ENCODE measurements at places on chromosomes 2 and 18. TPM values are rescaled to one million over a fixed set of nuclear protein-coding genes. Genes with fewer than 3 reads are reported as not detected.

- no peaks in the 10 kb centered on the region for H3K27me3 ChIP-seq
- H3K4me3 ChIP-seq: no peak overlapping the region
- DNase-seq: no peak
- no peaks in the 10 kb centered on the region for H3K4me1 ChIP-seq
- H3K36me3 ChIP-seq: no peaks in the 10 kb centered on the region
Observed at GRCh38 chr2:225156853-225157451, 114.7 kb upstream of the DOCK10 start.

GRCh38 chr2:54429054-54429453, 27.1 kb upstream of the SPTBN1 start:
- H3K27ac ChIP-seq: no peak overlapping the region
- no peak for DNase-seq
- peaks cover 22% of the 10 kb centered on the region for H3K4me1 ChIP-seq
- H3K4me3 ChIP-seq: no peak overlapping the region

DNA sequence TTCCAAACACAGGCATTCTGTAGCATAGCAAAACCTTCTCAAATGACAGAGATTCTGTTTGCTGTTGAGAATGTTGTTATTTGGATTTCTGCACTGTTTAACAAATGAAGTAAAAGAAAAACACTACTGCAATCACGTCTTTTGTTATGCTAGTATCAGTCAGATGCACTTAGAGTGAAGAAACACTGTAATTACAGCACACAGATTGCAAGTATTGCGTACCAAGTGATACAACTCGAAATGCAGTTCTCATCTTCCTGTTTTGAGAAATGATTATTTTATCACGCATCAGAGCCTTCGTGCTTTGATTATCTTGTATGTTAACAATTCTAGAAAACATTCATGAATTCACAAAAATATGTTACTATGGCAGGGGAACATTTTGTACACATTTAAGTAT, 41.8 kb upstream of the KLF11 start:
- no peaks in the 10 kb centered on the region for H3K36me3 ChIP-seq
- no peak for DNase-seq
- H3K4me3 ChIP-seq: no peak overlapping the region
- H3K27me3 ChIP-seq: no peaks in the 10 kb centered on the region
- H3K4me1 ChIP-seq: no peaks in the 10 kb centered on the region

GRCh38 chr2:157625296-157625695, 3.4 kb downstream of the ACVR1C start:
- DNase-seq: no peak
- H3K27ac ChIP-seq: no peak overlapping the region
- no peak overlapping the region for H3K4me3 ChIP-seq
- H3K36me3 ChIP-seq: no peaks in the 10 kb centered on the region
- H3K4me1 ChIP-seq: peaks cover 1% of the 10 kb centered on the region
- no peaks in the 10 kb centered on the region for H3K27me3 ChIP-seq

DNA sequence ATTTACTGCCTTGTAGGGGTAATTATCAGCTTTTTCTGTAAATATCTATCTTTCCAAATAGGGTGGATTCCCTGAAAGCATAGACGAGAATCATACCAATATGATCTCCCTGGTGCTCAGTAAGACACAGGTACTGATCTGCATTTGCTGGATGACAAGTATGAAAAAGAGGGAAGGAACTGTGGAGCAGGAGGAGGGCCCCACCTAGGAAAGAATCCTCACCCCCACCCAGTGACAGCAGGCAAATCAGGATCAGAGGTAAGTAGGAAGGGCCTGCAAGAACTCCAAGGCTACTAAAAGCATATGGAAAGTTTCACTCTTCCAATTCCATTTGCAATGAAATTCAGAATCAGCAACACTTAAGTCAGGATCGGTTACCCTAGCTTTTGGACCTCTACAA, 42.3 kb downstream of the METTL8 start:
- no peaks in the 10 kb centered on the region for H3K27me3 ChIP-seq
- no peaks in the 10 kb centered on the region for H3K4me1 ChIP-seq
- DNase-seq: no peak
- no peak overlapping the region for H3K27ac ChIP-seq
- no peaks in the 10 kb centered on the region for H3K36me3 ChIP-seq

DNA sequence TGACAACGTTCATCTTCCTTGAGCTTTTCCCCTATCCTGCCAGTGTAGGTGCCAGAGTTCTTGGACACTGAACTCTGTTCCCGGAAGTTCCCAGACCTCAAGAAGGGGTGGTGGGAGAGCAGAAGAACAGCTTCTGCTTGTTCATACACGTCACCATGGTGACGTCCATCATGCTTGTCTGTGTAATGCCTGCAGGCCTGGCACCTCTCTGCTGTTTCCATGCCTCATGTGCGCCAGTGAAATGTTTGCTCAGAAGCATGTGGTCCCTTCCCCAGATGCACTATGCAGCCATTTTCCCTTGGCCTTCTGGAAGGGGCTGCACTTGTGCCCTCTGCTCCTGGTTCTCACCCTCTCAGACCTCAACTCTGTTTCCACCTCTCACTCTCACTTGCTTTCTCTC, 210.8 kb upstream of the NABP1 start:
- no peaks in the 10 kb centered on the region for H3K4me1 ChIP-seq
- no peaks in the 10 kb centered on the region for H3K27me3 ChIP-seq
- H3K27ac ChIP-seq: no peak overlapping the region

DNA sequence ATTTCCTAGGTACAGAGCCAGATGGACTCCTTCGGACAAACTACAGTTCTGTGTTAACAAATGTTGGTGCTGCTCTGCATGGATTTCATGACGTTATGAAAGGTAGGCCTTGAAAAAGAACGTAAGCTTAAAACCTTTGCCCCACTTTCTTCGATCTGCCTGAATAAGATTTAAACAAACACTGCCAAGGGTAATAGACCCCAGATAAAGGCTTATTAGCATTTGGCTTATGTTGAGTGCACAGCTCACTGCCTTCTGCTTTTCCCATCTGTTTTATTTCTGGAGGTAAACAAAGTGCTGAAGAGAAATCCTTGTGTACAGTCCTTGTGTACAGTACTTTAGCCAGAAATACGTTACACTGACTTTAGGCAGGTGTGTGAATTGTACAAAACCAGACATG, 50.0 kb upstream of the STON1 start:
- H3K36me3 ChIP-seq: no peaks in the 10 kb centered on the region
- no peak for DNase-seq
- H3K4me3 ChIP-seq: no peak overlapping the region

DNA sequence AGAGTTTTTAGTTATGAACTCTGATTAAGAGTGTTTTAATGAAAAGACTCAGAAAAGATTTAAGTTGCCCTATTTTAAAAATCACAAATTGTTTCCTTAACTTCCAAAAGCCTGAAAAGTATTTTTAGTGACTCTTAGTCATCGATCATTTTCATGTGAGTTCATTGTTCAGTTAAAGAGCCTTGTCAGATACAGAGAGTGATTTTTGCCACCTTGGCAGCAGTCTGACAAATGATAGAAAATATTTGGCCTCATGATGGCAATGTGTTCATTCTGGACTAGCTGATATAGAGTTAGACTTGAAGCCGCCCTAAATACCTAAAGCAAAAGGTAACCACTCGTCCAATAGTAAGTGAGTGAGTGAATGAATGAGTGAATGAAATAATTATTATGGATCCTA, 225.8 kb downstream of the CPS1 start:
- H3K27me3 ChIP-seq: no peaks in the 10 kb centered on the region
- DNase-seq: no peak
- H3K27ac ChIP-seq: no peak overlapping the region
- no peak overlapping the region for H3K4me3 ChIP-seq

DNA sequence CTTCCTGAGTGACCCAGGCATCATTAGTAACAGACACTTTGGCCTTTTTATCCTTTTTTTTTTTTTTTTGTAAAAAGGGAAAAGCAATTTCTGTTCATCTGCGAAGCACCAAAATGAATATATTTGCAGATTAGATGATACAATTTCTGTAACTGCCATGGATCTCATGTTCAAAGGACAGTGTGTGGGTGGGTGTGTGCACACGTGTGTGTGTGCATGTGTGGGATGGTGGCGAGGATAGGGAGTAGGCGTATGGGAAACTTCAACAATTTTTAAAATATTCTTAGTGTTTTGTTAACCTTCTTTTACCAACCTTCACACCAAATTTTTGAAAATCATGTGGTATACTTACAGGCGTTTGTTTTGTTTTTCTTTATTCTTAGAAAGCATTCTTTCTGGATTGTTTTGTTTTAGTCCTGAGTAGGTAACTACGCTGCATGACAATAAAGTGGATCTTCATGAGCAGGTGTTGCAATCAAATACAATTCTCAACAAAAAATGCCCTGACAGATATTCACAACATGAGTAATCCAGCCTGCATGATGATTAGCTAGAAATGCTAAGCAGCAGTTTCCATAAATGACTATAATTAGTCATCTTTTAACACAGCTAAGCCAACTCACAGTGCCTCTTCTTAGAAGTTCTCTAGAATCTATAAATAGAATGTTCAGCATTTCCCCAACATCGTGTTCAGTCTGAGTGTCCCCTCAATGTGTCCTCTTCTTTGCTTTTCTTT, 53.5 kb upstream of the RMDN2 start:
- H3K4me1 ChIP-seq: peaks cover 5% of the 10 kb centered on the region
- H3K4me3 ChIP-seq: no peak overlapping the region
- H3K36me3 ChIP-seq: no peaks in the 10 kb centered on the region
- no peaks in the 10 kb centered on the region for H3K27me3 ChIP-seq
- DNase-seq: no peak

DNA sequence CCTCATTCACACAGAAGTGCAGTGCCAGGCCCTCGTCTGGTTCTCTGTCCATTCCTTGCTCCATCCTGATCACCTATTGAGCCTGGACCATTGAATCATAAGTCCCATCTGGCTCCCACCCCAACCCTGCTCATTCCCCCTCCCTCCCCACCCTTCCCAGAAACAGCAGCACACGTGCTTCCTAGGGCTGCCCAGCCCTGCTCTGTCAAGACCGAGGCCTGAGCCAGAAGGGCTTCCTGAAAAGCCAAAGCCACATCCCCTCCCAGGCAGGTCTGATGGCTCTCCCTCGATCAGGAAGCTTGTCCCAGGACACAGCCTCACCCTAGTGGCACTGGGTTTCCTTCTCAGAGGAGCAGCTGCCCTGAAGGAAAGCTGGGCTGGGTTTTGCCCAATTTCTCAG, 79.8 kb upstream of the FZD7 start:
- no peak overlapping the region for H3K4me3 ChIP-seq
- no peak for DNase-seq
- no peak overlapping the region for H3K27ac ChIP-seq

- H3K27ac ChIP-seq: no peak overlapping the region
- peak; percentile 91 for DNase-seq
- no peaks in the 10 kb centered on the region for H3K36me3 ChIP-seq
- peak overlapping the region; percentile 22 for H3K4me3 ChIP-seq
- no peaks in the 10 kb centered on the region for H3K27me3 ChIP-seq
Observed at GRCh38 chr2:219530048-219530963, 13.3 kb downstream of the CHPF start.

GRCh38 chr2:128638341-128639119, 319.9 kb upstream of the HS6ST1 start:
- H3K27me3 ChIP-seq: no peaks in the 10 kb centered on the region
- no peaks in the 10 kb centered on the region for H3K4me1 ChIP-seq
- H3K4me3 ChIP-seq: no peak overlapping the region
- no peak overlapping the region for H3K27ac ChIP-seq

GRCh38 chr2:8552293-8552801, 129.5 kb upstream of the ID2 start:
- H3K36me3 ChIP-seq: no peaks in the 10 kb centered on the region
- H3K4me1 ChIP-seq: no peaks in the 10 kb centered on the region
- H3K4me3 ChIP-seq: no peak overlapping the region
- no peak for DNase-seq
- H3K27me3 ChIP-seq: no peaks in the 10 kb centered on the region

GRCh38 chr2:3774336-3774735, 71.0 kb downstream of the DCDC2C start:
- H3K4me1 ChIP-seq: no peaks in the 10 kb centered on the region
- no peak overlapping the region for H3K27ac ChIP-seq
- H3K36me3 ChIP-seq: no peaks in the 10 kb centered on the region
- H3K4me3 ChIP-seq: no peak overlapping the region
- no peak for DNase-seq

DNA sequence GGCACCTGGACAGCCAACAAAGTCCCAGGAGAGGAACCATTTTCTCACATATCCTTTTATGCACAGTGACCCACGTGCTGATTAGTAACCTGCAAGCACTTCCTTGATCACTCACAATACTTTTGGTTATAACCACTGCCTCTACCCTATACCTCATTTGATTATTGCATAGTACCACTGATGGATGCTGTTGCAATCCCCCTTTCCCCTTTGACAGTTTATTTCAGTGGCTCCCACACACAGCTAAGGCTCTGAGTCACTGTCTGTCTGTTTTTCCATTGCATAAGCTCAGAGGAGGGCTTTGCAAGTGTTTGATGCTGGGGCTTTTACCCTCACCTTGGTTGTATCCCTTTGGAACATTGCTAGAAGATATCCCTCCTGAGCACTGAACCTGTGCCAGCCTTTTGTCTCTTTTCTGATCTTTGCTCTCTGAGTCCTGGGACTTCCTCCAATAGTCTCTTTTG, 101.7 kb upstream of the RBBP8 start:
- DNase-seq: no peak
- H3K27me3 ChIP-seq: no peaks in the 10 kb centered on the region
- no peak overlapping the region for H3K4me3 ChIP-seq

- no peaks in the 10 kb centered on the region for H3K36me3 ChIP-seq
- no peak overlapping the region for H3K4me3 ChIP-seq
- DNase-seq: no peak
- no peaks in the 10 kb centered on the region for H3K27me3 ChIP-seq
- no peak overlapping the region for H3K27ac ChIP-seq
Observed at GRCh38 chr2:44459739-44460138, 98.0 kb downstream of the CAMKMT start.

DNA sequence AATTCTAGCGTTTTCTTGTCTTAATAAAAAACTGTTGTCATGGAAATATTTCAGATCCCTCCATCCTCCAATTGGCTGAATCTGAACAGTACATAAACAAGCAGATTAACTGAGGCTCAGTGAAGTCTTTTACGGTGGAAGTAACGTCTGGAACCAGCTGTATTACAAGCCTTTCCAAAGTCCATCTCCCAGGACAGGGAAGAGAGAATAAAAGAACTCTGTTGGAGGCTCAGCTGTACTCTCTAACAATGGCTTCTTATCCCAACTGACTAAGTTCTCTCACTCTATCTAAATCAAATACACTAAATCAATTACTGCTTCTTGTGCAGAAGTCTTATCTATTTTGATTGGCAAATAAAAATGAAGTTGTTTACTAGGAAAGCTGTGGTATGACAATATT, 19.9 kb upstream of the NEDD4L start:
- no peak overlapping the region for H3K27ac ChIP-seq
- H3K4me3 ChIP-seq: no peak overlapping the region
- DNase-seq: no peak

- no peaks in the 10 kb centered on the region for H3K4me1 ChIP-seq
- peak; percentile 85 for DNase-seq
- peak within 1 kb of the TSS; percentile 38 for H3K4me3 ChIP-seq
- no peaks in the 10 kb centered on the region for H3K27me3 ChIP-seq
Observed at GRCh38 chr2:166494140-166494624, at the start of gene SCN7A. TSS of gene SCN7A (minus strand) at chr2:166494249. CDS start at chr2:166477696, 16,553 bp downstream.

- DNase-seq: peak; percentile 24
- no peak overlapping the region for H3K4me3 ChIP-seq
- H3K36me3 ChIP-seq: no peaks in the 10 kb centered on the region
- H3K4me1 ChIP-seq: no peaks in the 10 kb centered on the region
Observed at GRCh38 chr18:46281185-46282176, 177.3 kb downstream of the HAUS1 start.

Gene CNGA3
- total RNA-seq: 0.34 TPM

Gene SLC9A2
- 0.17 TPM for total RNA-seq

Gene COBLL1
- total RNA-seq: 56.8 TPM

Gene DUSP28
- 6.8 TPM for total RNA-seq

Gene ACMSD
- not detected for total RNA-seq

Gene EFHD1
- total RNA-seq: 46.8 TPM

Gene C2orf81
- total RNA-seq: 4.5 TPM

Gene ADNP2
- 14.5 TPM for total RNA-seq

Gene CASP8
- total RNA-seq: 17.0 TPM
